ENCODE measurements at places on chromosomes 4 and X. TPM values are rescaled to one million over a fixed set of nuclear protein-coding genes. Genes with fewer than 3 reads are reported as not detected.

- no peaks in the 10 kb centered on the region for H3K36me3 ChIP-seq
- H3K4me3 ChIP-seq = peak overlapping the region; percentile 98
- no peaks in the 10 kb centered on the region for H3K27me3 ChIP-seq
- H3K27ac ChIP-seq = peak overlapping the region; percentile 81
- H3K4me1 ChIP-seq = peaks cover 26% of the 10 kb centered on the region
Measured at GRCh38 chr4:184473499-184474262, 669 bp downstream of the IRF2 start.

- H3K36me3 ChIP-seq = no peaks in the 10 kb centered on the region
- no peaks in the 10 kb centered on the region for H3K4me1 ChIP-seq
- H3K27ac ChIP-seq = no peak overlapping the region
- H3K27me3 ChIP-seq = no peaks in the 10 kb centered on the region
Measured at GRCh38 chr4:181971411-181971810, 271.8 kb upstream of the TENM3 start.

GRCh38 chrX:21990832-21991231, 41.3 kb upstream of the PHEX start:
- H3K27me3 ChIP-seq = no peaks in the 10 kb centered on the region
- H3K4me3 ChIP-seq = no peak overlapping the region
- no peaks in the 10 kb centered on the region for H3K4me1 ChIP-seq
- peaks cover 7% of the 10 kb centered on the region for H3K36me3 ChIP-seq
- H3K27ac ChIP-seq = no peak overlapping the region
- DNase-seq = no peak

DNA sequence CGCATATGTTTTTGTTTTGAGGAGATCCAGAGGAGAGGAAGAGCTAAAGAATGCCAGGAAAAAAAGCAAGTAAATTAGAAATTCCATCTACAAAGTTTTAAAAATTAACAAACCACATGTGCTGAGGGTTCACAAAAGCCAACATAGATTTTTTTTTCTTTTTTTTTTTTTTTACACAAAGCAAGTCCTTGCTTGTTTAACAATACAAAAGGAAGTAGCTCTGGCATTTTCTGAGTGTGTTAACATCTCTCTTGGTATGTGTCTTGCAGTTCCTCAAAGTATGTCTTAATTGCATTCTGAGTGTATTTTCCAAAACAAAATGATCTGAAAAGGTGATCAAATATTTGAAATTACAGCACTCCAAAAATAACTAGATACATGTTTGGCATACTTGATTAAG, 1682.7 kb upstream of the AGA start:
- no peak for DNase-seq
- H3K4me3 ChIP-seq = no peak overlapping the region
- no peak overlapping the region for H3K27ac ChIP-seq
- H3K27me3 ChIP-seq = no peaks in the 10 kb centered on the region
- H3K4me1 ChIP-seq = no peaks in the 10 kb centered on the region
- H3K36me3 ChIP-seq = no peaks in the 10 kb centered on the region

GRCh38 chr4:4426511-4427120, 39.7 kb downstream of the NSG1 start:
- no peak overlapping the region for H3K4me3 ChIP-seq
- H3K36me3 ChIP-seq = peaks cover 8% of the 10 kb centered on the region
- no peaks in the 10 kb centered on the region for H3K27me3 ChIP-seq
- DNase-seq = no peak
- no peak overlapping the region for H3K27ac ChIP-seq

- peaks cover 5% of the 10 kb centered on the region for H3K4me1 ChIP-seq
- H3K27ac ChIP-seq = no peak overlapping the region
- no peak for DNase-seq
- no peaks in the 10 kb centered on the region for H3K27me3 ChIP-seq
Measured at GRCh38 chr4:21728304-21728703, 220.3 kb downstream of the KCNIP4 start.

GRCh38 chr4:2059726-2060602, 837 bp downstream of the NAT8L start:
- H3K27me3 ChIP-seq = peaks cover 39% of the 10 kb centered on the region
- H3K27ac ChIP-seq = no peak overlapping the region
- no peaks in the 10 kb centered on the region for H3K36me3 ChIP-seq
- no peaks in the 10 kb centered on the region for H3K4me1 ChIP-seq
- H3K4me3 ChIP-seq = no peak overlapping the region

- H3K27me3 ChIP-seq = no peaks in the 10 kb centered on the region
- H3K27ac ChIP-seq = peak overlapping the region; percentile 71
- peak overlapping the region; percentile 37 for H3K4me3 ChIP-seq
- peaks cover 52% of the 10 kb centered on the region for H3K4me1 ChIP-seq
- peaks cover 3% of the 10 kb centered on the region for H3K36me3 ChIP-seq
- peak; percentile 89 for DNase-seq
Measured at GRCh38 chr4:184383497-184384055, 90.8 kb downstream of the IRF2 start.

- no peak overlapping the region for H3K4me3 ChIP-seq
- H3K4me1 ChIP-seq = peaks cover 5% of the 10 kb centered on the region
- peak; percentile 3 for DNase-seq
- no peaks in the 10 kb centered on the region for H3K36me3 ChIP-seq
Measured at GRCh38 chrX:18961686-18962085, 22.2 kb downstream of the PHKA2 start.

DNA sequence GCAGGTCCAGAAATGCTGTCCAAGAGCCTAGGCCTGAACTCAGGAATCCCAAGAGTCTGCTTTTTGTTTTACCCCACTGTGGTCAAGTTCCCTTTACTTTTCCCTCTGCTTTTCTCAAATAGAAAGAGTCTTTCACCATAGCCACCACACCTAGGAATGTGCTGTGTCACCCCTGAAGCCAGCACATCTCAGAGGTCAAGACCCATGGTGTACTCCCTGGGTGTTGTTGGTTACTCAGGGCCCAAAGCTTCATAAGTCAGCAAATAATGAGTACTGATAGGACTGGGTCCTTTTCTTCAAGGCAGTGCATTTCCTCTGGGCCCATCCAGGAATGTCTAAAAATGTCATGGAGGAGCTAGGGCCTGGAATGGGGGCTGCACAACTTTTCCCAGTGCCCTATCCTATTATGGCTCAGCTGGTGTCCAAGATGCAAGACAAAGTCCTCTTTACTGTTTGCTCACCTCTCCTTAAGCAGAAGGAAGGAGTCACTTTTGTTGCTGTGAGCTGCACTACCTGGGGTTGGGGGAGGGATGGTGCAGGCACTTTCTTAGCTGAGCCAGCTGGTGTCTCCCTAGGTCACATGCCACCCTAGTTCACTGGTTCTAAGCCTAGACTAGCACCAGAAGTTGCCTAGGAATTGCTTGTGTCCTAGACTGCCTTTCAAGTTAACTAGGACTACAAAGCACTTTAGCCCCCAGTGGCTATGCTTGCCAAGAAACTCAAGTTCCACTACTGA, 62.4 kb upstream of the RXFP1 start:
- H3K4me3 ChIP-seq = no peak overlapping the region
- DNase-seq = no peak
- no peaks in the 10 kb centered on the region for H3K4me1 ChIP-seq
- no peak overlapping the region for H3K27ac ChIP-seq

GRCh38 chr4:89379511-89380044, 72.0 kb upstream of the GPRIN3 start:
- H3K4me3 ChIP-seq = no peak overlapping the region
- H3K27ac ChIP-seq = no peak overlapping the region
- peaks cover 8% of the 10 kb centered on the region for H3K4me1 ChIP-seq
- H3K36me3 ChIP-seq = no peaks in the 10 kb centered on the region
- peak; percentile 84 for DNase-seq

- H3K4me1 ChIP-seq = no peaks in the 10 kb centered on the region
- DNase-seq = peak; percentile 77
- no peak overlapping the region for H3K27ac ChIP-seq
- H3K36me3 ChIP-seq = no peaks in the 10 kb centered on the region
- H3K27me3 ChIP-seq = peaks cover 14% of the 10 kb centered on the region
Measured at GRCh38 chr4:41590591-41590990, 52.6 kb downstream of the LIMCH1 start.

GRCh38 chrX:149541521-149542047, 772 bp downstream of the EOLA1 start:
- no peak overlapping the region for H3K4me3 ChIP-seq
- DNase-seq = no peak
- H3K36me3 ChIP-seq = no peaks in the 10 kb centered on the region
- H3K4me1 ChIP-seq = peaks cover 5% of the 10 kb centered on the region
- H3K27ac ChIP-seq = no peak overlapping the region
- no peaks in the 10 kb centered on the region for H3K27me3 ChIP-seq

- H3K4me1 ChIP-seq = no peaks in the 10 kb centered on the region
- no peak overlapping the region for H3K4me3 ChIP-seq
- no peaks in the 10 kb centered on the region for H3K36me3 ChIP-seq
- no peaks in the 10 kb centered on the region for H3K27me3 ChIP-seq
Measured at GRCh38 chr4:171924746-171925376, 111.7 kb downstream of the GALNTL6 start.

DNA sequence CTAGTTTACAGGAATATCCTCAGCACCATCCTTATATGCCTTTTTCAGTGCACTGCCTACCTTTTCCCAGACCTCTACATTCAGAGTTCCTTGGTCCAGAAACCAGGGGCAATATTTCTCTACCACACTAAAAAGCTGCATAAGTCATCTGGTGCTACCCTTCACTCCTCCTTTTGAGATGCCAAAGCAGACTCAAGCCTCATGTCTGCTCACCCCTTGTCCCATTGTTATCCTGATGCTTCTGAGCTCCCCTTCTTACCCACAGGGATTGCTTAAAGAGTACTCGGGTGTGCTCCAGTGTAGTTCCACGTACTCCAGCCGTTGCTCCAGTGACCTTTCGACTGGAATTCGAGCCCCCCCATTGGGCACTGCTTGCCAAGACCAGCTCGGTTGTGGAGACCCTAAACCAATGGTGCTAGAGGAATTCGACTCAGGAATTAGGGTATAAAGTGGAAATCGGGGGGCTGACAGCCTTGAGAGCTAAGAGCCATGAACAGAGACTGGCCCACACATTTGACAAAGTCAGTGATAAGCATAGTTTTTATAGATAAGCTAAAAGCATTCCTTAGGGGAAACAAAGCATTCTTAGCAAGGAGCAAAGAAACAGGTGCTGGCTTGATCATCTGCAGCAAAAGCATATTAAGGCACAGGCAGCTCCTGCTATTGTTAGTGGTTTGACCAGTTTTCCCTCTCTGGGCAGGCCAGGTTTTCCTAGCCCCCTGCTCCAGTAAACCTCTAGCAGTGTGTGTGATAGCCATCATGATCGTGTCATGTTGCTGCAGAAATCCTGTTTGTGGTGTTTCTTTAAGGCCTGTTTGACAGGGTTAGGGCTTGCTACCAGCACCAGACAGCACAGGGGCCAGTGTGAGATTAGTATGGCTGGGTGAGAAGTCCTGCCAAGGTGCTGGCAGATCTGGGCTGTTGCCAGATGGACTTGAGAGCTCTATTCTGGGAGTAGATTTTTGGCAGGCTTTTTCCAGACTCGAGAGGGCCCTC, 57.5 kb upstream of the WDR1 start:
- H3K4me3 ChIP-seq = no peak overlapping the region
- no peaks in the 10 kb centered on the region for H3K27me3 ChIP-seq
- DNase-seq = no peak
- H3K27ac ChIP-seq = no peak overlapping the region

DNA sequence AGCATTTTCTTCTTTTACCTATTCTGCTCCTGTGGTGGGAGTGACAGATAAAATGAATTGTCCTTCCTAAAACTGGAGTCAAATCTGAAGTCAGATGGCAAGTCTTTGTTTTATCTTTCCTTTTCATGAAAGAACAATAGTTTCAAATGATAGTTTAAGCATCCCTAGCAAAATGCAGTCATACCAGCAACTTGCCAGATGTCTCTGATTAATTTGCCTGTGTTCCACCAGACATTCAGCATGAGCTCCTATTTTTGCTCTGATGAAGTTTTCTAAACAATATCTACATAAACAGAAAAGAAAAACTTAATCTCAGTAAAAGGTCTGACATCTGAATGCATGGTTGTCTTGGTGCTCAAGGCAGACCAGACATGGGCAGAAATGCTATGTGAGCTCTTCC, 15.2 kb downstream of the PRKG2 start:
- no peak overlapping the region for H3K4me3 ChIP-seq
- H3K27me3 ChIP-seq = no peaks in the 10 kb centered on the region
- H3K4me1 ChIP-seq = no peaks in the 10 kb centered on the region
- DNase-seq = no peak
- no peak overlapping the region for H3K27ac ChIP-seq

DNA sequence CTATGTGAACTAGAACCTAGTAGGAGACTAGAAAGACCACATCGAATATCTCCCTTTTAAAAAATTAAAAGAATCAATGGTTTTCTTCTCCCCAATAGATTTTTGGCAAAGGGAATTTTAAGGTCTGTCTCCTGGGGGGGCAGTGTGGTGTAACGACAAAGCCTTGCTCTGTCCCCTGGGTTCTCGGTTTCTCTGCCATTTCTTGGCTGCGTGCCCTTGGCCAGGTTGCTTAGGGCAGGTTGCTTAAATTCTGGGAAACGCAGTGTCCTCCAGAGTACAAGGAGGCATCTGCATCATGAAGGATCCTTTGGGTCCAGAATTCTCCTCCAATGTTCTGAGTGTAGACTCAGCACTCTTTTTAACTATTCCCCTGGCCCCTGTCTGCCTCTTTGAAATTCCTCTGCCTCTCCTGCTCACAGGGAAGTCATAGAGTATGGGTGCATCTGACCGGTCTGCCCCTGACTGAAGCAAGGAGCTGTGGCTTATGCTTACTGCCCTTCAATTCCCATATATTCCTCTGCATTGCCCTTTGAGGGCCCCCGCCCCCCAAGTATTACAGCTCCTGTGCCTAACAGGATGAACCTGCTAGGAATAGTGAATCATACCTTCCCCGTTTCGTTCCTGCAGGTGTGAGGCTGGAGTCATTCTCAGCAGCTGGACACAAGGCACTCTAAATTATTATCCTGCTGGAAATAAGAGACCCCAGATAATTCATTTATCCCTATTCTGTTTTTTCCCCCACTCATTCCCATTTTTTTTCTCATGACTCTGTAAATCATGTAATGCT, 2.2 kb downstream of the KIT start:
- DNase-seq = no peak
- H3K4me3 ChIP-seq = no peak overlapping the region
- peaks cover 16% of the 10 kb centered on the region for H3K4me1 ChIP-seq
- H3K27ac ChIP-seq = no peak overlapping the region
- peaks cover 27% of the 10 kb centered on the region for H3K27me3 ChIP-seq

GRCh38 chr4:134018846-134019245, 182.7 kb downstream of the PABPC4L start:
- no peaks in the 10 kb centered on the region for H3K27me3 ChIP-seq
- DNase-seq = no peak
- no peaks in the 10 kb centered on the region for H3K36me3 ChIP-seq
- H3K27ac ChIP-seq = no peak overlapping the region

- DNase-seq = no peak
- no peaks in the 10 kb centered on the region for H3K27me3 ChIP-seq
- H3K4me1 ChIP-seq = no peaks in the 10 kb centered on the region
- H3K36me3 ChIP-seq = no peaks in the 10 kb centered on the region
Measured at GRCh38 chr4:137470806-137471205, 61.5 kb downstream of the PCDH18 start.

- H3K27me3 ChIP-seq = no peaks in the 10 kb centered on the region
- no peak overlapping the region for H3K27ac ChIP-seq
- no peak overlapping the region for H3K4me3 ChIP-seq
- DNase-seq = peak; percentile 42
- no peaks in the 10 kb centered on the region for H3K36me3 ChIP-seq
Measured at GRCh38 chr4:2402048-2402842, 16.2 kb downstream of the ZFYVE28 start.

GRCh38 chr4:150006197-150006596, 72.0 kb upstream of the DCLK2 start:
- no peak overlapping the region for H3K4me3 ChIP-seq
- DNase-seq = no peak
- no peaks in the 10 kb centered on the region for H3K36me3 ChIP-seq
- H3K4me1 ChIP-seq = no peaks in the 10 kb centered on the region
- no peak overlapping the region for H3K27ac ChIP-seq

SMC1A gene
- 11.1 TPM for polyA plus RNA-seq

TSPAN7 gene
- polyA plus RNA-seq = 3.2 TPM

WAS gene
- polyA plus RNA-seq = not detected

SPIN4 gene
- polyA plus RNA-seq = 4.4 TPM

ARX gene
- not detected for polyA plus RNA-seq

S100P gene
- 0.06 TPM for polyA plus RNA-seq

LIAS gene
- 4.0 TPM for polyA plus RNA-seq

ADAMTS3 gene
- polyA plus RNA-seq = 0.37 TPM

Data from endothelial cell of umbilical vein (primary cell).